Activated CD4-positive, CD25-positive, alpha-beta regulatory T cell treated with anti-CD3 and anti-CD28 coated beads, Interleukin-2, amount 50 U/mL, for 72 hours (primary cell): ENCODE measurements at places on chromosomes 1 and 21.

DNA sequence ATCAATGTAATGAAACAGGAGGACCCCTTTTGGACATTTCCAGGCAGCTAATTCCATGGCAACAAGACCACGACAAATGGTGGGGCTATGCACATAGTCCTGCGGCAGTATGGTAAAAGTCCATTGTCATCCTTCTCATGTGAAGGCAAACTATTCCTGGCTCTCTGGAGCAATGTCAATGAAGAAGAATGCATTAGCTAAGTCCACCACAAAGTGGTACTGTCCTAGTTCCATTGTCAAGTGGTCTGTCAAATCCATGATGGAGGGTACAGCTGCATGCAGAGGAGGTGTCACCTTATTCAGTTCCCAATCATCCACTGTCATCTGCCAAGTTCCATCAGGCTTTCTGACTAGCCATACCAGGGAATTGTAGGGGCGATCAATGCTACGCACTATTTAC, 110.1 kb downstream of the GDAP2 start:
- DNase-seq = no peak

GRCh38 chr1:52139817-52140540, 1.9 kb upstream of the ZFYVE9 start:
- no peak for DNase-seq

GRCh38 chr1:36397083-36397377, 678 bp downstream of the LSM10 start:
- DNase-seq = no peak

DNA sequence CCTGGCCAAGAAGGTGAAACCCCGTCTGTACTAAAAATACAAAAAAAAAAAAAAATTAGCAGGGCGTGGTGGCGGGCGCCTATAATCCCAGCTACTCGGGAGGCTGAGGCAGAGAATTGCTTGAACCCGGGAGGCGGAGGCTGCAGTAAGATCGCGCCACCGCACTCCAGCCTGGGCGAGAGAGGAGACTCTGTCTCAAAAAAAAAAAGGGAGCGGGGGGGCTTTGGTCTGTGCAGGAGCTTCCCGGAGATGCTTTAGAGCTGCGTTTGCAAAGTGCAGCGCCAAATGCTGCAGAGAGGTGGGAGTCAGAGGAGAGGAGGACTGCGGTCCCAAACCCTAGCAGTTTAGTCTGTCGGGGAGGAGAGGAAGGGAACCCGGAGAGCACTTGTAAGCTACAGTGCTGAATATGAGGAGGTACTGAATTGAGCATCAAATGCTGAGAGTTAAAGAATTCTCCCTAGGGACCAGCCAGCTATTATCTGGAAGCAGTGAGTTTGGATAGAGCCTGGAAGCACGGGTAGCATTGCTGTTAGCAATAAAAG, 569 bp downstream of the FALEC start:
- DNase-seq = no peak

DNA sequence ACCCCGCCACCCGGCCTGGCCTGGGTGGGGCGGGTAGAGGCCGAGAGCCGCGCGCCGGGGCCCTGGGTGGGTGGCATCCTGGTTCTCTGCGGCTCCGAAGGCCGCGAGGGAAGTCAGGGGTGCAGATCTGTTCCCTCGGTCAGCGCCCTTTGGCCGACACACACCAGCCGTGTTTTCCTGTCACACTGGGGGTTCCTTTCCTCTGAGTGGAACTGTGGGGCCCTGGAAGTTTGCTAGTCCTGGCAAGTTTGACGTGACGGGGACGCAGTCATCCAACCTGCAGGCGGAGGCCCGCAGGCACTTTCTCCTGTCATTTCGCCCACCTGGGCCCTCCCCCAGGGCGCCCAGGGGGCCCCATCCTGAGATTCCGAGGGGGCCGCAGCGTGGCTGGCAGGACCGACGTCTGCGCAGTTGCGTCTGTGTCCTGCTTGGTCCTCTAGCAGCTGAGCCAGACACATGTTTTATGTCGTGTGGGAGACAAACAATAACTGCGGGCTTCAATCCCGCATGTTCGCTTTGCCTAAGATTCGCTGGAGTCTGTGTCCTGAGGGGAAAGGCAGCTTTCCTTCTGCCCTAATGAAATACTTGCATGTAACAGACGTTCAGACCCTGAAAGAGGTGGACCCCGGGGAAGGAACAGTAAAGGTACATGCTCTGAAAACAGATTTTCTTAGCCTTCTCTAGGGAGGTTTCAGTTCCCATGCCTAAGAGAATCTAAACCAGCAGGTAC, 1.5 kb downstream of the FAM163A start:
- DNase-seq = no peak

GRCh38 chr21:29332461-29333362, 34.0 kb downstream of the BACH1 start:
- no peak for DNase-seq

DNA sequence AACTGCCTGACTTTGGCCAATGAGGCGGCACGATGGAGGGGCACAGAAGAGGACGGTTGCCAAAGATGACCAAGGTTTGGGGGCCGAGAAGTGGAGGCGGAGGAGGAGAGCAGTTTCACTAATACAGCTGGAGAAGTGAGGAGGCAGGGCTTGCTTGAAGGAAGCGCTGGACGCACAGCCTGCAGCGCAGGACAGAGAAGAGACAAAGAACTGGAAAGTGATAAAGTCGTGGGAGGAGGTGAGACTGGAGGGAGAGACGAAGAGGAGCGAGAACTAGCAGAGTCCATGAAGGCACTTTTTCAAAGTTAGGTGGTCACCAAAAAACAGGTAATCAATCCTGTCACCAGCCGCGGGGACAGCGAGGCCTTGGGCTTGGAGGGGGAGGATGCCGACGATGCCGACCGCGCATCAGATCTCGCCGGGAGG, 771 bp downstream of the PACC1 start:
- no peak for DNase-seq

DNA sequence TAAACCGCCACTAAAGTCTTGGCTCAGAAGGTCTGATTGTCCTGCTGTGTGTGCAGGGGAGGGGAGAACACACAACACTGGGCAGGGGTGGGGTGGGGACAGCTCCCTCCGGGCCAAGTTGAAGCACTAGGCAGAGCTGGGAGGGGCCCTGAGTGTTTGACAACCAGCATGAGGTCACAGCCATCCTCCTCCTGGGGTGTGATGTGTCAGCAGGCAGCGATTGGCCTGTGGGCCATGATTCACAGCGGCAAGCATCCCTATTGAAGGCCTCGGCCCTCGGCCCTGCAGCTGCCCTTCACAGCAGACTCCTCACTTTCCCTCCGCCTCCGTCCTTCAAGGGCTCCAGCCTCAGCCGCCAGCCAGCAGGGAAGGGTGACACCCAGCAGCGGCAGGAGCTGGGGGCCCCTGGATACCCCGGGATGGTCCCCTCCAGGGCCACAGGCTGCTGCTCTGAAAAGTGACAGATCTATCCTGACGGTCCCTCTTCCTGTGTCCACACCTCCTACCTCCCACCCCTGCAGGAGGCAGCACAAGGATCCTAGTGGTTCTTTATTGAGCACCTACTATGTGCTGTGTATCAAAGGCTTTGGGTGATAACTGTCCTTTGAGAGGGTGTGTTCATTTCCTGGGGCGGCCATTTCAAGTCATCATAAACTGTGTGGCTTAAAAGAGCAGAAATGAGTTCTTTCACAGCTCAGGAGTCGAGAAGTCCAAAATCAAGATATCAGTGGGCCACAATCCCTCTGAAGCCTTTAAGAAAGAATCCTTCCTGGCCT, 66.0 kb upstream of the SLC25A33 start:
- no peak for DNase-seq

DNA sequence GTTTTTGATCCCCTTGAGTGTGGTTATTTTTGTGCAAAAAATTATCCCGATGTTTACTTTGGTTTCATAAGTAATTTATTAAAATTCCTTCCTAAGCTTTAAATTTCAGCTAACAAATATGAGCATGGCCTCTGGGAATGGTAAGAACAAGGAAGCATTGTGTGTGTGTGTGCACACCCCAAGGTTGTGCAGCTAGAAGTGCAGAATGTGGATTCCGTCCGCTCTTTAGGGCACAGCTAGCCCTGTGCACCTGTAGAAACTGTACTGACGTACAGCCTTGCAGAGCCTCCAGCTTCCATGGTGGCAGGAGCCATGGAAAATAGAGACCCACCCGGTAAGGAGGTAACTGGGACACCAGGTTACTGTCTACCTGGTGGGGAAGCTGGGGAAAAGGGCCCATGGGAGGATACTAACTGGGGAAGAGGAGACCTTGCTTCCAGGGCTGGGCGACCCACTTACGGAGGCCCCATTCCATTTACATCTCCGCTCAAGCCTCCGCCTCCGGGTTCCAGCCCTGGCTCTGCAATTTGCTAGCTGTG, 54.7 kb downstream of the B3GALT5 start:
- DNase-seq = no peak

DNA sequence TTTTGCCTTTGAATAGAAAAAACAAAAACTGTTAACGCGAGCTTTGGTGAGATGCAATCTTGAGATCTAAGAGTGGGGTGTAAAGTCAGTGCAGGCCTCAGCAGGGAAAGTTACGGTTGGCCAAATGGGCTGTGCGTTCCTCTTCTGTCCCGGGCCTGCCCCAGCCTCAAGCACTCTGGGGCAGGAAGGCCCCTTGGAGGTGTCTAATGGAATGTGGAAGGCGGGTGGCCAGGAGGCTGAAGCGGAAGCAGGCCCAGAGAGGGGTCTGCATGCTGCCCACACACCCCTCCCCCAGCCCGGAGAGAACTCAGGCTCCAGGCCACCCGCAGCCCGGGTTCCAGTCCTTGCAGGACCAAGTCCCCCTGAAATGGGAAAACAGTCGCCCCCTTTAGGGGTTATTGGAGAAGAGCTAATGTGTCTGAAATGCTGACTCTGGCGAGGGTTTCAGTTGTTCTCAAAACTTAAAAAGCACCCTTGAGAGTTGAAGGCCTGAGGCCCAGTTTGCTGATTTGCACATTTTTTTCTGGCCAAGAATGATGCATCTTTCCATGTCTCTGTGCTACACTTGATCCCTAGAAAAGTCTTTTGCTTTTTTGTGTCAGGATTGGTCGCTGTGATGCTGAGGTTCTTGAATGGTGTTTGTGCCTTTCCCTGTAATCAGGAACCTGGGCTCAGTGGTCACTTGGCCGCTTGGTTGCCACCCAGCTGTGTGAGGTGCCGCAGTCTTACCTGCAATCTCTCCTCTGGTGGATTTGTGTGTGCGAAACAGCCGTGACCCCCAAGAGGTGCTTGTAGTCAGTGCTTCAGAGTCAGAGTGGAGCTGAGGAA, 2.0 kb downstream of the COL18A1 start:
- DNase-seq = no peak

DNA sequence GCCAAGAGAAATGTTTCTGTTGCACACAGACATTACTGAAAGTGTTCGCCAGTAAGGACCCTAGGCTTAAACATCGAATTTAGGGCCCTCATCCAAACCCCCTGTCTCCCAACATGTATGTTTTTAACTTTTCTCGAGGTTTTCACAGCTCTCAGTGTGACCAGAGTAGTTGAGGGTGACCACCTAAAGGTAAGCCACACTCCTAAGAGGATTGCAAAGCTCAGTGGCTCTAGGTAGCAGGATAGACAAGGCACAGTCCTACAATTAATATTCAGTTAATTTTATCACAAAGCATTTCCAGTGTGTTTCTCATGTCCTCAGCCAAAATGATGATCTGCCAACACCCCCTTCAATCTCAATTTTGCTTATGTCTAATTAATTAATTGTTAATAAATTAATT, 695 bp upstream of the ALG14 start:
- DNase-seq = no peak

GRCh38 chr1:109804660-109805059, 40.9 kb upstream of the EPS8L3 start:
- DNase-seq = peak; percentile 2

- DNase-seq = no peak
These were observed 11.4 kb upstream of the SELE start for GRCh38 chr1:169745015-169745861.
